Glomerular endothelial cell (primary cell): ENCODE measurements at places on chromosomes 7 and 10. TPM values are rescaled to one million over a fixed set of nuclear protein-coding genes. Genes with fewer than 3 reads are reported as not detected.

- DNase-seq = no peak
Observed at GRCh38 chr7:149285603-149286002, 23.6 kb downstream of the ZNF783 start.

The CYP3A7 gene
- total RNA-seq = not detected in 2 replicates

GRCh38 chr7:14687777-14688176 is 214.8 kb downstream of the DGKB start:
- DNase-seq = no peak

DNA sequence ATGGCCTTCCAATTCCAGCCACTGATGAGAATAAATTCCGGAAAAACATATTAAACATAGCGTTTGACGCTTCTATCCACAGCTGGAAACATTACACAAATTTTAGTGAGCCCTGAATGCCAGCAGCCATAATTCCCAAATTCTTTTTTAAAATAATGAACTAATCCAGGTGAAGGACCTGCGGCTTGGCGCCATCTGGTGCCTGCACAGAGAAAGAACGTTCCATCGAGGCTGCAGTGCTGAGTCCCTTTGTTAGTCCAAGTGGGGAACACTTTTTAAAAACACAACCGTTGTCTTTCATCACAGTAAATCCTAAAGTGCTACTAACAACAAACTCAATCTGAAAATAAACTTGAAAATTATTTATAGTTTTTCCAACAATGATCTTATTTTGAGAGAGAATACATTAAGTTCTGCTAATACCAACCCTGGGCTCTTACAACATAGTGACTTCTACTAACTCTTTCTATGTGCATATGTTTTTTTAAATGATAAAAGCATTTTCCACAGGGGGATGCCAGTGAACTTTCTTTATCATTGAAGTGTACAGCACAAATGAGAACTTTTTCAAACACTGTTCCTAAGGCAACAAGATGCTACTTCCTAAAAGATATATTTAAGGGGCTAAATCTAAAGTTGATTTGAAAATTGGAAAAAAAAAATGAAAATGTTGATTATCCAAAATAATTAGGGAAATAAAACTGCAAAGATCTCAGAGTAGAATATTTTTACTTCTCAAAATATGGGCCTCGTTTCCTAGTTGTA is 166.9 kb upstream of the RNF32 start:
- DNase-seq = peak; percentile 14

The SPDYE5 gene
- not detected in 2 replicates for total RNA-seq

The OAT gene
- total RNA-seq = 97.1 and 114 TPM in 2 replicates
